NCI-H1092 (cell line): ENCODE measurements at places on chromosomes 2 and 18.

DNA sequence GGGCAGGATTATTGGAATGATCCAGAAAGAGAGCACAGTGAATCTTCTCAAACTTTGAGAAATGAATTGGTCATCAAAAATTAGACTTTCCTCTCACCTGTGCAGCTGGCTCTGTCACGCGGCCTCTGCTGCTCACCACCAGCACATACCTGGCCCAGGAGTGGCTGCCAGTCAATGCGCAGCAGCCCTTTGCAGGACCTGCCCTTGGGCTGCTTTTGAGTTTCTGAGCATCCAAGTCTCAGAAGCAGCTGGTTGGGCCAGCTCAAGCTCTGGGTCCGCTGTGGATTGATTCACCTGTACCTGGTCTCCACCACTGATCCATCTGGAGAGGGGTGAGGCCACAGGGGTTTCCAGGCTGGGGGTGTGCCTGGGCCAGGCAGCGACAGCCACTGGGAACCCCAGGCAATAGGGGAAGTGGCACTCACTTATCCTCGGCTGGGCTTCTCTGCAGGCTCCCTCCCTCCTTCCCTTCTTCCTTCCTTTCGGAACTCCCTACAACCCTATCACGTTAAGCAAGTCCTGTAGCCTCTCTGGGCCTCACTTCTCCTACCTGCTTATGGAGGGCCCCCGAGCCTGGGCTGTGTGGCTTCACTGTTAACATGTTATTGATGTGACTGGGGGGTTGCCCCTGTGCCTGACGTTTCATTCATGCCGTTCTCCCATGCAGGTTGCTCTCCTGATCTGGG lies 48.1 kb downstream of the SH3BP4 start:
- DNase-seq, result no peak

GRCh38 chr2:164581050-164581449 lies 40.2 kb downstream of the GRB14 start:
- DNase-seq, result no peak

DNA sequence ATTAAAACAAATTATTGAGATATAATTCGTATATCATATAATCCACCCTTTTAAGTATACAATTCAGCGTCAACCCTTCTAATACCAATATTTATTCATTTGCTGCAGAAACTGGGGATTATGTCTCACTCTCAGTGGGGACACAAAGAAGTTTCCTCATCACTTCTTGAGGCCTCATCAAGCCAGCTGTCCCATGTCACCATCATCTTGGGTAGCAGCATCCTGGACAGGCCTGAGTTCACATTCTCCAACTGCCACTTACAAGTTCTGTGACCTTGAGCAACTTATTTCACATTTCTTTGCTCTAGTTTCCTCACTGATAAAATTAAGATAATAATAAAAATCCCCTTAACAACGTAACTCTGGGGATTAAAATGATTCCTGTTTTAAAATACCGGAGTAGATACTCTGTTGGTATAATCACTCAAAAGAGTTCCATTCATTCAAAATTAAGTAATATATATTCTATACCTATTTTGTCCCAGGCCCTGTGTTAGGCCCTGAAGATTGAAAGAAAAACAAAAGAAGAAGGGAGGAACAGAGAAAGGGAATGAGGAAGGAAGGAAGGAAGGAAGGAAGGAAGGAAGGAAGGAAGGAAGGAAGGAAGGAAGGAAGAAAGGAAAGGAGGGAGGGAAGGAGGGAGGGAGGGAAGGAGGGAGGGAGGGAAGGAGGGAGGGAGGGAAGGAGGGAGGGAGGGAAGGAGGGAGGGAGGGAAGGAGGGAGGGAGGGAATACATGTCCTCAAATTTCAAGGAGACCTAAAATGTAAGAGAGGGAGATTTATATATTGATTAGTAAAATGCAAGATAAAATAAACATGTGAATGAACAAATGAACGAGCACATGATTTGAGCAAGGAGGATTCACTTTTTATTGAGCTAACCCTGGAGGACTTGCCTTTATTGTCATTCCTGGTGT lies 42.4 kb downstream of the NCKAP5 start:
- no peak for DNase-seq

DNA sequence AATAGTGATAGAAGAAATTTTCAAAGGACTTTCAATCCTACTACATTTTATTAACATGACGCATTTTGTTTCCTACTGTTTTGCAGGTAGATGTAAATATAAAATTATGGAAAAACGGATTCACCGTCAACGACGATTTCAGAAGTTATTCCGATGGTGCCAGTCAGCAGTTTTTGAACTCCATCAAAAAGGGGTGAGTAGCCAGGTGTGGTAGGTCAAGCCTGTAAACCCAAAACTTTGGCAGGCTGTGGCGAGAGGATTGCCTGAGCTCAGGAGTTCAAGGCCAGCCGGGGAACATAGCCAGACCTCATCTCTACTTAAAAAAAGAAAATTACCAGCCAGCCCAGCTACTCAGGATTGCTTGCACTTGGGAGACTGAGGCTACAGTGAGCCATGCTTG lies 33.0 kb upstream of the MFSD2B start:
- no peak for DNase-seq

DNA sequence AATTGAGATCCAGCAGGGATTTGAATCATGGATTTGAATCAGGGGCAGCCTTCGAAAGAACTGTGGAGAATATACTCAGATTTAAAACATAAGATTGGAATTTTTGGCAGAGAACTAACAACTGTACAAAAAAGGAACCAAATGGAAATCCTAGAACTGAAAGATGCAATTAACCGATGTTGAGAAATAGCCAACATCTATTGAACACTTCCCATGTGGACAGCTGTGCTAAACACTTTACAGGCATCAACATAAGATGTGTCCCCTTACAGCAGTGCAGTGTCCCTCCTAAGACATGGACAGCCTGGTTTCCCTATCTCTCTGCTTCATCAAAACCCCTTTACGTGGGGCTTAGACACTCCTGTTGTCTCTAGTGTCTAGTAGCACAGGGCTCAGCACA lies 3.7 kb upstream of the IL1RN start:
- DNase-seq, result no peak
